CD4-positive, alpha-beta T cell treated with Interleukin-17A for 1 hour (primary cell): ENCODE measurements at places on chromosomes 6 and 20.

DNA sequence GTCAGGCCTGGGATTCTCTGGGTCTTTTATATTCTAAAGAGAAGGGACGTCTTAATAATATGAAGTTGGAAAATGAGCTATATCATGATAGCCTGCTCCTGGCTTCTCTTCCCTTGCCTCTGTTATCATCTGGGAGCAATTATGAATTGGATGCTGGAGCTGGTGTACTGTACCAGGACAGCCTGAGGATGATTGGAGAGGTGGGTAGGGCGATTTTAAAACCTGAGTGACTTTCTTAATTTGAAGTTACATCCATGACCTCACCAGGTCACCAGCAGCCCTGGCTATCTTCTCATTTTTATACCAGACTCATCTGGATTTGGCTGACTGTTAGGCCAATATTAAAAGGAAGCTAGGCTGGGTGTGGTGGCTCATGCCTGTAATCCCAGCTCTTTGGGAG is 317.6 kb downstream of the CLIC5 start:
- DNase-seq, result no peak

DNA sequence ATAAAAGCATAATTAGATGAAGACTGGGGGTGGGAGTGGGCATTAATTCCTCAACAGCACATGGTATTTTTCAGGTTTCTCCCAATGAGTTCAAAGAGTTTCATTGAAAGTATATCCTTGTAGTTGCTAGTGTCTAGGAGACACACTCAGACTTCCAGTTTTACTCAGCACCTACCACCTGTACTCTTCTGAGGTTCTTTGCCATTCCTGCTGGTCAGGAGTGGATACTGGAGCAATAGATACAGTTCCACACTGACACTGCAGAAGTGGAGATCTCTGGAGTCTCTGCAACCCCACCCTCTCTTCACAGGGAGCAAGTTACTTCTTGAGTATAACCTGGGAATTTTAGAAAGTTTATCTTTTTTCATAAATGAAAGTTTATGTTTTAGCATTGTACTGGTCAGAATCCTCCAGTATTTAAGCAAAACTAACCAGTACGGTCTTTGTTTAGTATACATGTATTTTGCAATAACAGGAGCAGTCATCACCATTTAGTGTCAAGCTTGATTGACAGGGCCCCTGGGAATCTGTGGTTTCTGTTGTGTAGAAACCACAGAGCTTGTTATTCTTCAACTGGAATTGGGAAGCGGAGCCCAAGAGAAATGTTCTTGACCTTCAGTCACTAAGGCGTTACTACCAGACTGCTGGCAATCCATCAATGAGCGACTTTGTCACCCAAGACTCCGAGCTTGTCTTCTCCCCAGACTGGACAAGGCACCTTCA is 148.1 kb downstream of the ZDHHC14 start:
- DNase-seq, result no peak

GRCh38 chr6:156268849-156269248 is 508.3 kb upstream of the ARID1B start:
- no peak for DNase-seq

DNA sequence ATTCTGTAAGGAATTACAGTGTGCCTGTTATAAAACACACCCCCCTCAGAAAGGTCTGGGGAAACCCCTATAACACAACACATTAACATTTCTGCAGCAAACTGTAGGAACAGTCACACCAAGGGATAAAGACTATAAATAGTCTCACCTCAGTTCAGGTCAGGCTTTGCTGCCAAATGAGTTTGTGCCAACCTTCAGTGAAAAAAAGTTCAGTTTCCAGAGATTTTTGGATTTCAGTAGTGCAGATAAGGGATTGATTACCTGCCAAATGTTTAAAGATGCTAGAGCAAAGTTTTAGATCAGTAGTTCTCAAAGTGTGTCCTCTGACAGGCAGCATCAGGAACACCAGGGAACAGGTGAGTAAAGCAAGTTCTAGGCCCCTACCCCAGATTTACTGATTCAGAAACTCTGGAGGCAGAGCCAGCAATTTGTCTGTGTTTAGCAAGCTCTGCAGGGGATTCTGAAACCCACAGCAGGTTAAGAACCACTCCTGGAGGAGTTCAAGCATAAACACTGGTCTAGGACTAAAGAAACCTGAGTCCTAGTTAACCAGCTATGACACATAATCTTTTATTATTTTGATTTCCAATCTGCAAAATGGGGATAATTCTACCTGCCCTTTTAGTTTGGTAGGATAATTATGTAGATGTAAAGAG is 111.0 kb downstream of the RCAN2 start:
- DNase-seq, result no peak

GRCh38 chr6:22529866-22530265 is 39.5 kb upstream of the HDGFL1 start:
- DNase-seq, result no peak

- DNase-seq, result peak; percentile 9
These were observed 77.8 kb downstream of the ATG5 start for GRCh38 chr6:106247733-106248132.

GRCh38 chr20:59441306-59441705 is 140.9 kb downstream of the EDN3 start:
- no peak for DNase-seq

GRCh38 chr6:45998524-45998923 is 17.1 kb downstream of the CLIC5 start:
- no peak for DNase-seq

DNA sequence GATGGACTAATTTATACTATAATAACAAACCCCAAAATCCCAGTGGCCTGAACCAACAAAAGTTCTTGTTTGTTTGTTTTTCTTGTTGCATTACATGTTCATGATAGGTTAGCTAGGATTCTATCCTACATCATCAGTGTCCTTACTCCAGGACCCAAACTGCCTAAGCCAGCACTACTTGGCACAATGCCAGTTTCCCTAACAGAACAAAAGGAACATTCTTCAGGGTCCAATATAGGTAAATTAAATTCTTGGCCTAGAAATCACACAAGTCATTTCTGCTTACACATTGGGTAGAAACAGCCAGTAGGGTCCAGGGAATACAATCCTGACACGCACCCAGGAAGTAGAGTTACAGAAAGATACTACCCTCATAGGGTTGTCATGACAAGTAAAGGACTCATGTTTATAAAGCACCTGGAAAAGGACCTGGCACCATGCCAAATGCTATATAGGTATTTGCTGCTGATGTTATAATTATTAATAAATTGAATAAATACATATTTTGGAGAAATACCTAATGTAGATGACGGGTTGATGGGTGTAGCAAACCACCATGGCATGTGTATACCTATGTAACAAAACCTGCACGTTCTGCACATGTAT is 38.8 kb downstream of the RCAN2 start:
- DNase-seq, result no peak

DNA sequence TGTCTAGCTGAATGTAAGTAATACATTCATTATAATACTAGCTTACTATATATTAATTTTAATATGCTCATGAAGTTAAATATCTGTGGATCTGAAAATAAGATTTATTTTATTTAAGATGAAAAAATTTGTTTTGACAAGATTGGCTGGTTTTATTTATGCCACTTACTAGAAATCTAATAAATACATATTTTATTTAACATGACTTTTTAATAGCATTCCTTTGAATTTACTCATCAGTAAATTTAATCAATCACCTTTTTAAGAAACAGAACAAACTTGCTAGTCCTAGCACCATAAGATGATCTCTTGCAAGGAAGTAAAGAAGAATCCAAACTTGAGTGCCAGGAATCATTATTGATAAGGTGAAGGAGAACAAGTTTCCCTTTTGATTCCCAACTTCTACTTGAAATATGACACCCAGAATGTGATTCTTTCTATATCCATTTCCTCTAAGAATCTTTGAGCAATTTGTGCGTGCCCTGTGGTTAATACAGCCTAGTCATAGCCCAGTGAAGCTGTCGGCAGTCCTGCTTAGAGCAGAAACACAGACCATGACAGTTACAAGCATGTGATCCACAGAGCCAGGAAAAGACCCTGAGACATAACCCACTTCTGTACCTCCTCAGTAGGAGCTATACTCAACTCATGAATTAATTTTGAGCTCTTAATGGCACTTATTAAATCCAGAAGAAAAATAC is 282.3 kb upstream of the QKI start:
- DNase-seq, result no peak

GRCh38 chr6:35601331-35602132 is 87.2 kb downstream of the FKBP5 start:
- DNase-seq, result peak; percentile 86

DNA sequence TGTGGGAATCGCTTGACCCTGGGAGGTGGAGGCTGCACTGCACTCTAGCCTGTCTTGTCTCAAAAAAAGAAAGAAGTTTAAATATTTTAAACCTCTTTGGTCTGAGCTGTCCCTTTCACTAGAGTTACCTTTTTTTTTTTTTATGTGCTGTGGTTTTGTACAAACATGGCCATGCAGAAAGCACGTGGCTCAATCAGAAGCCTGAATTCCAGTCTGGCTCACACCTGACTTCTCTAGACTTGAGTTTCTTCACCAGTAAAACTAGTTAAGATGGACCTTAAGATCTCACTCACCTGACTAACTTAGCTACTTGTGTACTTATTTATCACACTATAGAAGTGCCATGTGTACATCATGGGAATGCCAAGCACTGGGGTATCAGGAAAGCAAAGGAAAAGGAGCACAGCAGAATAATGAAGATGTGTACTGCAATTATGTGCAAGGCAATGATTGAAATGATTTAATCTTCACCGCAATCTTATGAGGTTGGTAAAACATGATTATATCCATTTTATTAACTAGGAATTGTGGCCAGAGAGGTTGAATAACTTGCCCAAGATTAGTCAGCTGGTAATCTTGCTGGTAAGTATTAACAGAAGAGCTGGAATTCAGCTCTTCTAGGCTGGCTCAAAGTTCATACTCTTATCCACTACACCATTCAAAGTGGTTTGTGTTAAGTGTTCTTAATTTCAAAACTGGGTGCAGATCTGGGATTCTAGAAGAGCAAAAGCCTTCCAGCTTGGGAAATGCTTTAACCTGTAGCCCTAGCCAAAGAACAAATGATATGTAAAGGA is 10.7 kb downstream of the HMGN3 start:
- no peak for DNase-seq

GRCh38 chr6:4308364-4308763 is 173.0 kb upstream of the ECI2 start:
- no peak for DNase-seq

GRCh38 chr6:15253203-15254022 is 7.5 kb downstream of the JARID2 start:
- DNase-seq, result no peak

- DNase-seq, result no peak
These were observed 3.4 kb downstream of the UBE3D start for GRCh38 chr6:83062225-83062624.

- DNase-seq, result no peak
These were observed 102.7 kb upstream of the CARMIL1 start for GRCh38 chr6:25176466-25176865.

- DNase-seq, result no peak
These were observed 1.6 kb upstream of the RPS12 start for GRCh38 chr6:132812756-132813172.

GRCh38 chr6:128131036-128131435 is 230.2 kb upstream of the THEMIS start:
- no peak for DNase-seq

DNA sequence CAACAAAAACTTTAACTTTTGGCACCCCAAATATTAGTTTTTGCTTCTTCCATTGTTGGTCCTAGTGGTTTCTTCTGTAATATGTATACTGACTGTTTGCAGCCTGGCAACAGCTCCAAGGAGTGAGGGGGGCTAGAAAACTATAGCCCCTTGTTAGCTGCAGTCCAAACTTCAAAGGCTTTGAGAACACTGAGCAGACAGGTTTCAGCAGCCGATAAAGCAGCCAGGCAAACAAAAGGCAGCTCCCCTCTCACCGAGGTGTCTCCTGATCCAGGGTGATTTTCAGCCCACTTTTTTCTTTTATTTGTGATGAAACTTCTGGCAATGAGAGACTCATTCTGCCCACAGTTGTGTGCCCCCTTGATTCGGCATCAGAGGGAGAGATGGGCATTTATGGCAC is 80.7 kb downstream of the OLIG3 start:
- DNase-seq, result no peak

DNA sequence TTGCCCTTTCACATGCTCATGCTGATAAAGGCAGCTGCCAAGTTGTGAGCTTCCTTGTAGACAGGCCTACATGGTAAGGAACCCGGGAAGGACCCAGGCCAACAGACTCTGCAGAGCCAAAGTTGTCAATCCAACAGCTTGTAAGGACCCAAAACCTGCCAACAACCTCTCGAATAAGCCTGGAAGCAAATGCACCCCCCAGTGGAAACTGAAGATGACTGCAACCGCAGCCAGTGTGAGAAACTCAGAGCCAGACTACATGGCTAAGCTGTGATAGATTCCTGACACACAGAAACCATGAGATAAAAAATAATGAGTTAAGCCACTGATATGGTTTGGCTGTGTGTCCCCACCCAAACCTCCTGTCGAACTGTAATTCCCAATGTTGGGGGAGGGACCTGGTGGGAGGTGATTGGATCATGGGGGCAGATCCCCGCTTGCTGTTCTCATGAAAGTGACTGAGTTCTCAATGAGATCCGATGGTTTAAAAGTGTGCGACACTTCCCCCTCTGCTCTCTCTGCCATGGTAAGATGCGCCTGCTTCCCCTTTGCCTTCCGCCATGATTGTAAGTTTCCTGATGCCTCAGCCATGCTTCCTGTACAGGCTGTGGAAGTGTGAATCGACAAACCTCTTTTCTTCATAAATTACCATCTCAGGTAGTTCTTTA is 18.8 kb upstream of the CLPSL2 start:
- DNase-seq, result peak; percentile 10

DNA sequence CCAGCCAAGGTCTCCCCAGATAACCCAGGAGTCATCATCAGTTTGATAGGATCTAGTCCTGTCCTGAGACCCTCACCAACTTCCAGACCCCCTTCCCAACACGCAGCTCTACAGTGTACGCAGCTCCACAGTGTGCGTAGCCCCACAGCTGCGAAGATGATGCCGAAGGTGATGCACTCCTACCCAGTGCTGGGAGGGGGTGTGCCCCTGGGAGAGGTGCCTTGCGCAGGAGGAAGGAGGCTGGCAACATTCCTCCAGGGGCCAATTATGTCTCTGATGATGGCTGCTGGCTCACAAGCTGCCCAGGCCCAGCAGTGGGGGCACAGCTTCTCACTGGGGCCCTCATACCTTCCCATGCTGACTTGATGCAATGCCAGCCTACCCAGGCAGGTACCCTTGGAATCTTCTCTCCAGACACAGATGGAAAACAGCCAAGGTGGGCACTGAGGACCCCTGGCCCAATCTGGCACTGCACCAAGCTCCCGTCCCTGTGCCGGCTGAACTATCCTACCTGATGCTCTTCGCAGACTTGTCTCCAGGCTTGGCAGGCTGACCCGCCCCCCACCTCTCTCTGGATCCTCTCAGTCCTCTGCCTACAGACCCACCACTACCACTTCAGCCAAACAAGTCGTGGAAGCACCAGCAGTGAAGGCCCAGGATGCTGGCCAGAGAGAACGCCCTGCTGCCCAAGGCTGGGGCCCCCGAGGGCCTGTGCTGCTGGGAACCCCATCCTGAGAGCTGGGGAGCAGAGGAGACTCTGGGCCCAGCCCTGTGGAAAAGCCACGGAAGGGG is 1.4 kb downstream of the ZNF512B start:
- no peak for DNase-seq

- DNase-seq, result no peak
These were observed 15.6 kb downstream of the PDSS2 start for GRCh38 chr6:107443608-107444267.
